GM12891 (cell line): ENCODE measurements at places on chromosomes 5 and 9.

DNA sequence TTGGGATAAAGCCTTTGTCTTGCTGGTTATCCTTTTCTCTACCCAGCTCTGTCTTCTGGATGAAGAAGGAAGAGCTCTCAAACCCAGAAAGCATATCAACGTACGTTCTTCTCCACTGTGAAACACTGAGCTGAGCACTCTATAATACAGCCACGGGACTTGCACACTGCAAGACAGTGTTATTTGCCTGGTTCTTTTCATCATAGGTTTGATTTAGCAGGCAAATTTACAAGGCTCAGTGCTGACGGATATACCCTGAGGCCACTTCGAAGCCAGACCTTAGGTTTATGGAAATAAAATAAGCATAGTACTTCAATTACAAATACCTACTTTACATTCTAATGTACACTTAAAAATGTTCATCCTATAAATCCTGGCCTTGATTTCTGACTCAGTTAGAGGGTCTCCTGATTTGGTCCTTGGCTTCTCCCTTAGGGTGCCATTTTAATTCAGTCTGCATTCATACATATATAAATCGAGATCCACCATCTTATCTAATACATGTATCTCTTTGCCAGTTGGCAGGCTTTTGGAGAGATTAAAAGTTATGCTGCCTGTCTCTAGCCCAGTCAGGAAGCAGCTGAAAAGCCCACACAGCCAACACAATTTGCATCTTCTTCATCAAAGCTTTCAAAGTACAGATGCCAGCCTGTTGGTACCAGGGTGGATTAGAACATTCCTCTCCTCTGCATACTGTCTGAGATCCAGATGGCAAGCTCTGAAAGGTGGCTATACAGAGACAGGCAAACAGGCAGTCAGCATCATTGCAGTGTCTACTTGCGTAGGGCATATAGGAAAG, 194.4 kb downstream of the DEPDC1B start:
- no peak for DNase-seq

- no peak for DNase-seq
These were observed 122.8 kb downstream of the ARHGEF28 start for GRCh38 chr5:73748510-73749400.

- DNase-seq: no peak
These were observed 1.8 kb upstream of the ENTPD2 start for GRCh38 chr9:137055385-137056364.

- DNase-seq: no peak
These were observed 1.8 kb downstream of the PTGER4 start for GRCh38 chr5:40681363-40682153.

DNA sequence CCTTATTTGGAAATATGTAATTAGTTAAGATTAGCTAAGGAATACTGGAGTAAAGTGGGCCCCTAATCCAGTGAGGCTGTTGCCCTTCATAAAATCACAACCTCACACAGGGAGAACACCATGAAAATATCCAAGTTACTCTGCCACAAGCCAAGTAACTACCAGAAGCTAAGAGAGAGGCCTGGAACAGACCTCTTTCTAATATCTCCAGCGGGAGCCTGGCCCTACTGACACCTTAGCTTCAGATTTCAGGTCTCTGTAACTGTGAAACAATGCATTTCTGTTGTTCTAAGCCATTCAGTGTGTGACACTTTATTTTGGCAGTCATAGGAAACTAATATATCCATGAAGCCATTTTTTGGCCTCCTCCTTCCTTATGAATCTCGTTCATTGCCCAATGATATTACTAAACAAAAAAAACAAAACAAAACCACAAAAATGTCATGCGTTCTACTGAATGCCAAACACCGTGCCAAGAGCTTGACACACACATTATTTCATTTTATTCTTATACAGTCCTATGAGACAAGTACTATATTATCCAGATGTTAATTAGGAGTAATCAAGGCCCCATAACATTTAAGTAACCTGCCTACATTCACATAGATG, 699.0 kb downstream of the MAT2B start:
- DNase-seq: no peak
